ENCODE measurements at places on chromosomes 7 and 10.

GRCh38 chr7:131859147-131859821 lies 302.9 kb upstream of the PODXL start:
- DNase-seq = peak; percentile 30

- no peak for DNase-seq
Observed at GRCh38 chr10:46525177-46525823, 31.2 kb downstream of the GPRIN2 start.

DNA sequence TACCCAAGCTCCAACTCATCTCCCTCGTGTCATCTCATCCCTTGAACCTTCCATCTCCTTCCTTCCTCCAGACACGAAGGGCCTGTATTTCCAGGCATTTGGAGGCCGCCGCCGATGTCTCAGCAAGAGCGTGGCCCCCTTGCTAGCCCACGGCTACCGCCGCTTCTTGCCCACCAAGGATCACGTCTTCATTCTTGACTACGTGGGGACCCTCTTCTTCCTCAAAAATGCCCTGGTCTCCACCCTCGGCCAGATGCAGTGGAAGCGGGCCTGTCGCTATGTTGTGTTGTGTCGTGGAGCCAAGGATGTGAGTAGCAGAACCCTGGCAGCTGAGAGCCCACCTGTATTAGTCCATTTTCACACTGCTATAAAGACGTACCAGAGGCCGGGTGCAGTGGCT lies 5.5 kb downstream of the FBXO24 start:
- DNase-seq = no peak

- no peak for DNase-seq
Observed at GRCh38 chr10:86968271-86968993, at the start of gene ADIRF. Gene ADIRF, plus strand, starts transcription at chr10:86968482. Its CDS starts 63 bp downstream, at chr10:86968545.

Data from NCI-H187 treated with DMSO at 0.1 percent for 48 hours (cell line).